ENCODE measurements at places on chromosomes 11 and 22. TPM values are rescaled to one million over a fixed set of nuclear protein-coding genes. Genes with fewer than 3 reads are reported as not detected.

The SERPING1 gene
- 16.4 TPM for total RNA-seq

The KIRREL3 gene
- 0.22 TPM for total RNA-seq

The EIF1AD gene
- 55.7 TPM for total RNA-seq

The TEX54 gene
- total RNA-seq: not detected

The CEP126 gene
- 0.66 TPM for total RNA-seq
